Sciatic nerve (tissue), 2 donors: ENCODE measurements at places on chromosomes 7 and 10. TPM values are rescaled to one million over a fixed set of nuclear protein-coding genes. Genes with fewer than 3 reads are reported as not detected.

Gene OLAH
- total RNA-seq, result 2.1 TPM

Gene CDHR1
- total RNA-seq, result 2.0 TPM

Gene AGR2
- total RNA-seq, result 0.40 TPM

Gene COL26A1
- total RNA-seq, result 0.09 TPM

Gene ZNF804B
- total RNA-seq, result not detected

Gene ZPBP
- not detected for total RNA-seq

Gene SEMA4G
- 15.3 TPM for total RNA-seq

Gene RADIL
- 19.8 TPM for total RNA-seq

Gene CPA1
- 4.1 TPM for total RNA-seq

Gene ATRNL1
- total RNA-seq, result 5.6 TPM

Gene HIBADH
- total RNA-seq, result 33.7 TPM

Gene IFIT1B
- total RNA-seq, result 6.3 TPM

Gene DHX32
- total RNA-seq, result 20.8 TPM

Gene PPP1R17
- not detected for total RNA-seq

Gene IGFBP1
- not detected for total RNA-seq

Gene SPDYE8
- total RNA-seq, result not detected

Gene CPA4
- total RNA-seq, result 2.3 TPM

Gene SEMA3E
- 4.1 TPM for total RNA-seq

Gene RBP4
- total RNA-seq, result 42.7 TPM

Gene SPDYE6
- not detected for total RNA-seq

Gene ADGRA1
- 0.13 TPM for total RNA-seq
